ENCODE measurements at places on chromosomes 16 and 17.

DNA sequence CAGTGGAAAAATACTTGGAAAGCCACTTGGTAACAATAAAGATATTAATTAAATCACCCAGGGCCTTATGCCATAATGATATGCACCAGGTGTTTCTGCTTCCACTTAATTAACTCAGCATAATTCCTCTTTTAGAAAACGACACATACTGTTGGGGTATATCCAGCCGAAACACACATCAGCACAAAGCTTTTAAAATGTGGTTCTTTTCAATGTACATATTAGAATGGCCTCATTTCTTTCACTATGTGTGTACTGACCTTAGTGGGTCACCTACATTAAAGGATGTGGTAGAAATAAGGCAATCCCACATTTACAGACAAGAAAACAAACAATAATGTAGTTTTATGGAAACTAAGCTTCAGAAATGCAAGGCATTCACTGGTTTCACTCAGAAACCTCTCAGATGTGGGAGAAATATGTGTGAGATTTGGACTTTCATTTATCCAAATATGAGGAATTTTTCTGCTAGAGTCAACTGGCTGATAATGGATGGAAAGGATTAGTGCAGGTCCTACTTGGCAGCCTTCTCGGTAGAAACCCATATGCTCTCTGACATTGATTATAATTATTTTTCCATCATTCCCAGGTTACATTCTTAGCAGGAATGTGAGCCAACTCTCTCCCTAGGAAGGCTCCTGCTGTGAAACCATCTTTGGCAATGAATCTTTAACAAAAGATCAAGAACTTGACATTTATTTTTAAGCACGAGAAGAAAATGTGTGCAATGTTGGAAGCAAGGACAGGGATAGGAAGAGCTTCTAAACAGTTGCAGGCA lies 66.7 kb upstream of the DHX40 start:
- peak; percentile 20 for DNase-seq

DNA sequence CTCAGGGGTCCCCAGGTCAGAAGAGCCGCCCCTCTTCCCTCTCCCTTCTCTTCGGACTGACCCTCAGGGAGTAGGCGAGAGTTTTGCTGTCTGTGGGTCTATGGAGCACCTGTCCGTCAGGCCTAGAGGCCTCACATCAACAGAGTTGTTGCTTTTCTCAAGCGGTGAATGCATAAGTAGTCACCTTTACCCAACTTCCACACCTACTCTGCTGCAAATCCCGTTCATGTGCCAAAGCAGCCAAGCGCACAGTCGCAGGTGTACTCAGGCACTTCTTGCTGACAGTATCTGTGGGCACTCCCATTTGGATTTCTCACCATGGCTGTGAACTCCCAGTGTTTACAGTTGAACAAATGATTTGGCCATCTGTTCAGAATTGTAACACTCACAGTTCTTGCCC lies 4.0 kb upstream of the FA2H start:
- DNase-seq = no peak

DNA sequence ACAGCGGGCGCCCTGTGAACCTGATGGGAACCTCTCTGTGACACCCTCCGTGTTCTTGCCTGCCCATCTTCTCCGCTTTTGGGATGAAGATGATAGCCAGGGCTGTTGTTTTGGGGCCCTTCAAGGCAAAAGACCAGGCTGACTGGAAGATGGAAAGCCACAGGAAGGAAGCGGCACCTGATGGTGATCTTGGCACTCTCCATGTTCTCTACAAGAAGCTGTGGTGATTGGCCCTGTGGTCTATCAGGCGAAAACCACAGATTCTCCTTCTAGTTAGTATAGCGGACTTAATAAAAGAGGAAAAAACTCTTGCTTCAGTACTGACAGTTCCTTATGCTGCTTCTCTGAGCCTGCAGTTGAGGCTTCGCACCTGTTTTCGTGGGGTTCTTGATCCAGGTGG lies 10.5 kb downstream of the CDK5RAP3 start:
- DNase-seq = no peak

- DNase-seq = no peak
These were observed at the start of gene DPEP2NB for GRCh38 chr16:68015681-68016080. TSS of gene DPEP2NB (minus strand) at chr16:68015911. CDS start at chr16:68015770, 141 bp downstream.

DNA sequence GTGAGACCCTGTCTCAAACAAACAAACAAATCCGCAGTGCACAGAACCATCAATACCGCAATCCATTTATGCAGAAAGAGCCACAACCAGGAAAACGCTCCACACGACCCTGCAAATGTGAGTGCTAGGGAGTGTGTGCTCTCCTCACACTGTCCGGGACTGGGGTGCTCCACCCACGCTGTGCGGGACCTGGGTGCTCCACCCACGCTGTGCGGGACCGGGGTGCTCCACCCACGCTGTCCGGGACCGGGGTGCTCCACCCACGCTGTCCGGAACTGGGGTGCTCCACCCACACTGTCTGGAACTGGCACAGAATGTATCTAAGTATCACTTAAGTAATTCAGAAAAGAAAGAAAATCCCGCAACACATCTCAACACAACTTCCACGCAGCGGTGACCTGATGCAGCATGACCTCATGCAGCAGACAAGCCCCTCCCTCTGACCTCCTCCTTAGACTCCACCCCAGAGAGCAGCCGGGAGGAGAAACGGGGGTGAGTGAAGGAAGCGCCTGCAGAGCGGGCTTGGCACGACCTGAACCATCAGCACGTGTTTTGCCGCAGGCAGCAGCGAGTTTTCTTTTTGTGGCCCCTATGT lies 38.5 kb downstream of the ZNF276 start:
- DNase-seq = no peak

DNA sequence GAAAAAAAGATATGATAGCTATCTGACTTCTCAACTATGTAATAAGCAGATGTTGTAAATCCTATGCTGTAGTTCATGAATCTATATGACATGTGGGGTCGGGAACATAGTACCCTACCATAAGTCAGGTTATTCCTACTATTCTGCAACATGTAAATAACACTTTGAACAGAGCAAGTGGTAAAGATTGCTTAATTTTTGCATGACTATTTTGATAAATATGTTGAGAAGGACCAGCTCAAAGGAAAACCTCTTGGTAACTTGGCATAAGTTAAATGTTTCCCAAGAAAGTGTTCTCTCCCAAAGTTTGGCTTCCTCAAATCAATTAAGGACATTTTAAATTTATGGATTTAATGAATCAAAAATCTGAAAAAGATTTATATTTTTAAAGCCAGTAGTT lies 62.1 kb downstream of the ABHD15 start:
- DNase-seq = no peak

DNA sequence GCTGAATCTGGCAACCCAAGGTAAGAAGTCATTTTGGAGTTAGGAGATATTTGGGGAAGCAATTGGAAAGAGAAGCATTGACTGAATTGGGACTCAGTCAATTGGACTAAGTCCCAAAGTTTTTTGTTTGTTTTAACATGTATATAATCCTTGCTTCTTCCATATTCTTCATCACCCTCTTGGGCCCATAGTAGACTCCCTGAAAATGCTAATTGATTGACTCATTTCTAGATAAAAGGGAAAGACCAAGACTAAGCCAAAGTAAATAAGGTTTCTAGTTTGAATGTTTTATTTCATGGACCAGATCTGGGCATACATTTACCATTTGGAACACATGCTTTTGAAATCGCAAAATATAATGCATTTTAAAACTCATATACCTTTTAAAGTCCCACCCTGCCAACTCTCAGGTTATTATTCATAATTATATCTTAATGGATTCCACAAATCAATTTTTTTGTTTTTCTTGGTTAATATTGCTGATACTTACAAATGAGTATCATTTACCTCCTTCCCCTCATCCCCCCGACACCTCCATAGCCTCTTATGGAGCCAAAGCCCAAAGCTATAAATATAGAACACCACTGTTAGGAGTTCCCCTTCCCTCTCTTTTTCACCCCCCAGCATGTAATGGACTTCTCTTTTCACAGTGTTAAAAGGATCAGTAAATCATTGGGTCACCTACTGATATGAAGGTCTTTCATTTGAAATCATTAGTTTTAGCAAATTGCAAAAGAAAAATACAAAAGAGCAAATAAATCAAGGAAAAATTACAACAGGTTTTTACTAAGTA lies 674.0 kb upstream of the SOX9 start:
- no peak for DNase-seq

DNA sequence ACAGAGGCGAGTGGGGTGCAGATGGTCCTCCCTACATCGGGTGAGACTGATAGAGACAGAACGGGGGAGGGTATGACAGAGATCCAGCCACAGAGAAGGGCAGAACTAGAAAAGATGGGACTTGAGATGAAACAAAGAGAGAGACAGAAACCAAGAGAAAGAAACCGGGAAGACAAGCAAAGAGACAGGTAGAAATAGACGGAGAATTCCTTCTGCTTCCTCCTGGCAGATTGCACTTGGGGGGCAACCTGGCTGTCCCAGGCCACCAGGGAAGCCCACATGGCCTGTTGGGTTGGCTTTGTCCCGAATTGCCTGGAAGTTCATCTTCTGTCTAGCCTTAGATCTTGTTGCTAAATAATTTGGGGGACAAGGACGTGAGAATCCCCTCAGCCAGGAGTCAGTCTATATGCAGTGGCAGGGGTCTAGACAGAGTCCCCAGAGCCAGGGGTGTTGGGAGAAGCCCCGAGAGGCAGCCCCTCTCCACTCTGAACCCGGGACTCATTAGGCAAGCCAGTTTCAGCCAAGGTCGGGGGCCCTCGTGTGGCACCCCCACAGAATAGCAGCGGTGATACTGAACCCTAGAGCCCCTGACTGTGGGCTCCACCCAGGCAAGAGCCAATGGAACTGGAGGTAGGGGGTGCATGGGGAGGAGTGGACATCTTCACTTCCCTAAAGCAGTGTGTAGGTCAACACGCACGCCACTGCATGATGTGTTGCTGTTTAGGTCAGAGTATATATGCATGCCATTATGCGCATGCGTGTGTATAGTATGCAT lies 627 bp upstream of the TSPOAP1 start:
- DNase-seq = no peak

DNA sequence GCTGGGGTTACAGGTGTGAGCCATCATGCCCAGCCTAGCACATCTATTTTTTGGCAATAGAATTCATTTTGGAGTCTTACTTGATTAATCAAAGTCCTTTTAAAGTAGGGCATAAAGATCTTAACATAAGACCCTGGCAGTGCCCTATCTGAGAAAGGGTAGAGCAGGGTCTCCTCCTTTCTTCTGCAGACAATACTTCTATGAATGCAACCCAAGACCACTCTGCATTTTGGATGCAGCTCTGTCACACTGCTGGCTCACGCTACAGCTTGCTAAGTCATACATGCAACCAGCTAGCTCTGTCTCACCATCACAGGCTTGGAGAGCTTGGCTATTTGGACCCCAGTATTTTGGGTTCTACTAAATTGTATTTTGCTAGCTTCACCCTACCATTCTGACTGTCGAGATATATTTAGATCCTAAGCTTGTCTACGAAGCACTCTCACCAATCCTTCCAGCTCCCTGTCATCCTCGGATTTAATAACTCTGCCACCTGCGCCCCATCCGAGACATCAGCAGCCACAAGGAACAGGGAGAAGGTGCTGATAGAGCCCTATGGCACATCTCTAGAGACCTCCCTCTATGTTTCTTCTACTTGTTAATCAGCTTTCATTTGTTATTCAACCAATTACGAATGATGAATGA lies 45.1 kb downstream of the RBFOX3 start:
- DNase-seq = no peak

DNA sequence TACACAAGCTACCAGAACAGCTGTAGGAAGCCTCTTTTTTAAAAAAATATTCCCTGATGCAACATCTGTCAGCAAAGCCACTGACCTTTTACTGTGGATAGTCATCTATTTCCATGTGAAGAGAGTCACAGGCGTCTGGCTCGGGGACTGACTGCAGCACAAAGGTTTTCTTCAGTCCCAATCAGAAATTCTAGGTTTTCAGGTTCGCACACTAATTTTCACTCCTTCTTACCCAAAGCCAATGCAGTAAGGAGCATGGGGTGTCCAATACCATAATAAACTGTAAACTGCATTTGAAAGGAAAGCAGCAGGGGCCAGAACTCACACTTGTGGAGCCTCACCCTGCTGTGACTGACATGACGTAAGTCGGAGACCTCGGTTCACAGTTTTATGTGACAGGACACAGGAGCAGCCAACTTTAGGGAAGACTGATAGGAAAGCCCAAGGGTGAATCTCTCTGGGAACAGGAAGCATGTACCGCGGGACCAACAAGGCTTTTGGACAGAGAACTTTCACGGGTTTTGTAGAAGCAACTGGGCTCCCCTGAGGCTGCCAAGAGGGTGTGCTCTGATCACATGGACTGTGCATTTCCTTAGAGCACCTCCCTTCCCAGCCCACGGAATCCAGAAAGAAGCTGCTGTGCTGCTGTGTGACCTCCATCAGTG lies 9.1 kb upstream of the TMEM100 start:
- DNase-seq = no peak

DNA sequence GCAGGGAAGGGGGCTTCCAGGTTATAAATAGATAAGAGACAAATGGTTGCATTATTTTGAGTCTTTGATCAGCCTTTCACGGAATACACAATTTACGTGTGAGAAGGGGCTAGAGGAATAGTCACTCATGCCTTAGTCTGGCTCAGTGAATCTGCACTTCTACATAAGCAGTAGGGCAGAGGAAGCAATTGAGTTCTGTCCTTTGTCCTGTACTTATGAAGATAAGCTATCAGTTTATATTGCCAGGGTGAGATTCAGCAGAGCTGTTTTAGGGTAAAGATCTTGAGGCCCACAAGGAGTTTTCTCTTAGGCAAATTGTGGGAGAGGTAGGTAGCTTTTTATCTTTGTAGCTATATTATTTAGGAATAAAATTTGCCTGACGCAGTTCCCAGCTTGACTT lies 33.3 kb downstream of the TOM1L1 start:
- DNase-seq = no peak

- no peak for DNase-seq
These were observed 242.3 kb upstream of the ZFHX3 start for GRCh38 chr16:73290258-73290657.

DNA sequence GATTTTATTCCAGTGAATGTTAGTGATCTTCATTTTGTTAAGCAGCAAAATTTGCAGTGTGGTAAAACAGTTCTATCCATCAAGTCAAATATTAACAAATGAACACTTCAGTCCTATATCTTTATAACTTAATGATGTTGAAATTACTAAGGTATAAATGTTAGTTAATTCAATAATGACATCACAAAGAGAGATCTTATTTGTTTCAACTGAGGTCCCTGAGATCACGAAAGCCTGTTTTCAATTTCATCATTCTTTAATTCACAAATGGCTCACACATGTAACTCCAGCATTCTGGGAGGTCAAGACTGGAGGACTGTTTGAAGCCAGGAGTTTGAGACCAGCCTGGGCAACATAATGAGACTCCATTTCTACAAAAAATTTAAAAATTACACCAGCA lies 13.9 kb downstream of the SMURF2 start:
- no peak for DNase-seq
